ENCODE measurements at places on chromosomes 2 and 18.

GRCh38 chr2:96509114-96509846, 4.1 kb upstream of the NEURL3 start:
- peak; percentile 35 for DNase-seq

DNA sequence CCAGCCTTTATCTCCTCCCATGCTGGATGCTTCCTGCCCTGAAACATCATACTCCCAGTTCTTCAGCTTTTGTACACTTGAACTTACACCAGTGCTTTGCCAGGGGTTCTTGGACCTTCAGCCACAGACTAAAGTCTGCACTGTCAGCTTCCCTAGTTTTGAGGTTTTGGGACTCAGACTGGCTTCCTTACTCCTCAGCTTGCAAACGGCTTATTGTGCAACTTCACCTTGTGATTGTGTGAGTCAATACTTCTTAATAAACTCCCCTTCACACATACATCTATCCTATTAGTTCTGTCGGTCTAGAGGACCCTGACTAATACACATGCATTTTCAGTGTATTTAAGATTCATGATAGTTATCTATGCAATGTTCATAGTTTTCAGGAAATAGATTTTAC, 35.8 kb upstream of the ZNF804A start:
- no peak for DNase-seq

DNA sequence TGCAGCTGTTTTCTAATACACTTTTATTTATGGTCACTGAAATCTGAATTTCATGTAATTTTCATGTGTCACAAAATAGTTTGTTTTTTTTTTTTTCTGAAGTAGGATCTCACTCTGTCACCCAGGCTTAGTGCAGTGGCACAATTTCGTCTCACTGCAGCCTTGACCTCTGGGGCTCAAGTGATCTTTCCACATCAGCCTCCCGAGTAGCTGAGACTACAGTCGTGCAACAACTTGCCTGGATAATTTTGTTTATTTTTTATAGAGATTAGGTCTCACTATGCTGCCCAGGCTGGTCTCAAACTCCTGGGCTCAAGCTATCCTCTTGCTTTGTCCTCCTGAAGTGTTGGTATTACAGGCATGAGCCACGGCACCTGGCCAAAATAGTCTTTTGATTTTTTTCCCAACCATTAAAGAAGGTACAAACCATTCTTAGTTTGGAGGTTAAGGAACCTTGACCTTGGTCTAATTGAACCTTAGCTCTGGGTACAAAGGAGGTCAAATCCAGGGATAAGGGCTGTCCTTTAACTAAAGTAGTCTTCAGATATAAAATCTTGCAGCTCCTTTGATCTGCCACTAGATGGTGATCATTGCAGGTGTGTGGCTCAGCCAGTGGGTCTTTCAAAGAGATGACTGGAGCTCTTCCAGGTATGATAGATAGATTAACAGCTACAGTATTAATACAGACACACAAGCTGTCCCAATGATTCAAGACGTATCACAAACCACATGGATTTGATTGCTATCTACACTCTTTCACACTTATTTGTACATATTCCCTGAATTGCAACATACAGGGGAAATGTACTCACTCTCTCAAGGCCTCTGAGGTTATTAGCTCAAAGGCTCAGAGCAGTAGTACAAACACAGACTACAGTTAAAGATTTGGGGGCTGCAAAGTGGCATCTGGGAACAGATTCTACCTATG, 4.7 kb upstream of the KRCC1 start:
- DNase-seq = peak; percentile 16

DNA sequence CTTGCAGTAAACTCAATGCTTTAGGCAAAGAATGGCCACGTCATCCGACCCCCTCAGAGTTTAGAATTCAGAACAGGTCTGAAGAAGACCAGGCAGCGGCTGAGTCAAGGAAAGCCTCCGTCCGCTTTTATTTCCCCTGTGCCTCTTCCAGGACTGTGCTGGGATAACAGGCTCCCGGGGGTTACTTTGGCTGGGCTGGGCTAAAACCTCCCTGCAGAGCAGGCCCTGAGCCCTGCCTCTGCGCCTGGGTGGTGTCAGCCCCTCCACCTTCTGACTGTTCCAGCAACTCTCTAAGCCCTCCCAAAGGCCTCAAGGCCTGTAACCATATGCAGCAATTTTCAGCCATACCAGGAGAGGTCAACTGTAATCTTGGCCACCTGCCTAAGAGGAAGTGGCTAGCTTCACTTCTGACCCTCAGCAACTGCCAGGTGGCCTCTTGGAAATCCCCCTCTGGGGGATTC, 166.5 kb downstream of the RPIA start:
- DNase-seq = no peak

- no peak for DNase-seq
These were observed 11.4 kb upstream of the NEU4 start for GRCh38 chr2:241797441-241798080.

- no peak for DNase-seq
These were observed 3.6 kb downstream of the ITM2C start for GRCh38 chr2:230868161-230868946.

GRCh38 chr18:10153924-10154752, 240.3 kb downstream of the VAPA start:
- DNase-seq = no peak

- no peak for DNase-seq
These were observed 86.3 kb upstream of the NPAS2 start for GRCh38 chr2:100733391-100734187.

DNA sequence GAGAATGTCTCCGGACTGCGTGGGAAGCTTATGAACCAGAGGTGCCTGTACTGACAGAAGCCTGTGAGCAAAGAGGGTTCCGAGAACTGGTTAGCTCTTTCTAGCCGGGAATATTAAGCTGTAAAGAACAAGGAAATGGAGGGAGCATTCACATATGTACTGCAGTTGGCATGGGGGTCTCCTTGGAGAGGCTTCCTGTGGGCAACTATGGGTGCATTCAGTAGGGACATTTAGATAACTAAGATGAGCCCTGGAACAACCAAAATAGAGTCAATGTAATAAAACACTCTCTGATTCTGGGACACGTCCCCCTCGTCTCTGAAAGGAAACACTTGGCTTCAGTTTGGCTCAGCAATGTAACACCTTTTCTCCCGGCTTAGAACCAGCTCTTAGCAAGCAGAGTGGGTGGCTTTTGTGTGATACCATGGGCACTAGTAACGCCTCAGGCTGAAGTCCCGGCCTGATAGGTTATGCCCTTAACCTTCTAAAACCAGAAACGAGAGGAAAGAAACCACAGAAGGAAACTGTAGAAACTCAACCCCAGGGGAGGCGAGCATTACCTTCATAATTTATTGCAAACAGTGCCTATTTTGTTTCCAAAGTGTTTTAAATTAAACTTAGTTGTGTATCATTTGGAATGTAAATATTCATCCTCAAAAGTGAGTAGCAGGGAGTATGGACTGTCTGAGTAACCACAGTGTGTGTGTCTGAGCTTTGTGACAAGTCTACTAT, 48.8 kb upstream of the LPIN2 start:
- peak; percentile 17 for DNase-seq

- DNase-seq = no peak
These were observed 51.6 kb downstream of the DPP4 start for GRCh38 chr2:162022290-162022945.

GRCh38 chr2:170038734-170039133, 139.2 kb upstream of the MYO3B start:
- no peak for DNase-seq

GRCh38 chr2:129913695-129914495, 65.6 kb upstream of the RAB6C start:
- no peak for DNase-seq

All from stimulated activated CD4-positive, alpha-beta T cell treated with anti-CD3 and anti-CD28 coated beads, TNF-alpha, amount 100 ng/mL, for 24 hours (primary cell).